Type B pancreatic cell (in vitro differentiated cells): ENCODE measurements at places on chromosomes 16 and 17. TPM values are rescaled to one million over a fixed set of nuclear protein-coding genes. Genes with fewer than 3 reads are reported as not detected.

- no peak for DNase-seq
Observed at GRCh38 chr17:64449545-64449944, 630 bp downstream of the MILR1 start.

GRCh38 chr17:37218849-37219248 is 156.9 kb upstream of the C17orf78 start:
- DNase-seq: no peak

DNA sequence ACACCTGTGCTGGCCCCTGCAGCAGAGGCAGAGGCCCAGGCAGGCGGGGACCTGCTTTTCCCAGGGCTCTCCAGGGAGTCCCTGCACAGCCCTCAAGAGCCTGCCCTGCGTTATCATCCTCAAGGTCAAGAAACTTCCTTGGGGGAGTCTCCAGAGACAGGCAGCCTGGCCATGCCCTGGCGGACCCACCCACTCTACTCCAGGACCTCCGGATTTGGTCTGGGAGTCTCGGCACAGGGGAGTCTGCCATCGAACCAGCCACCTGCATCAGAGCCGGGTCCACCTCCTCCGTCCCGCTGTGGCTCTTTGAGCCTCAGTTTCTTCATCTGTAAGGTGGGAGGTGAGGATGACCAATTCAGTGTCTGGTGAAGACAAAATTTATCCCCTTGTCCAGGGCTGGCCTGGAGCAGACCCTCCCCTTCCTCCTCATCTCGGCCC is 75.3 kb upstream of the TNRC6C start:
- no peak for DNase-seq

DNA sequence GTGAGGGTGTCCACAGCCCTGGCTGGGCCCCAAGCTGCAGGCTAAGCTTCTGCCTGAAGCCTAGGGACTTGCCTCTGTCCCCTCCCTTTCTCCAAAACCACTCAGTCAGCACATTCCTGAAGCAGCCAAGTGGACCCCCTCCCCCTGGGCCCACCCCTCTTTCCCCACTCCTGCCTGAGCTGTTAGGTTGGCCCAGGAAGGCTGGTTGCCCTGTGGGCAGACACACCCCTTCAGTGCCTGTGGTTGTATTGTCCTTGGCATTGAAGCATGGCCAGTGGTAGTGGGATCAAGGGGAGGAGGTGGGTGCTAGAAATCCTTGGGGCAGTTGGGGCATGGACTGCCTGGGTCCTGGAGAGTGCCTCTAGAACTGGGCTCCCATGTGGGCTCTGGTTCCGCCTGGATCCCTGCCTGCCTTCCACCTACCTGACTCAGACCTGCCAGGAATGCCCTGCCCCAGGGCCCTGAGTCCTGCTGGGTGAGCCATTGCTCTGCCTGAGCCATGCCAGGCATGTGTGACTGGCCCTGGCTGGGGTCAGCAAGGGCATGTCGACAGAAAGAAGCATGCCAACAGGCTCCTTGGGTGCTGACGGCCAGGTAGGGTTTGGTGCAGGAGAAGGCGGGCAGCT is 2.1 kb downstream of the TRAF4 start:
- DNase-seq: no peak

GRCh38 chr16:72787130-72787513 is 260.8 kb downstream of the ZFHX3 start:
- DNase-seq: no peak

- DNase-seq: no peak
Observed at GRCh38 chr16:88348377-88349152, 34.2 kb upstream of the ZNF469 start.

DNA sequence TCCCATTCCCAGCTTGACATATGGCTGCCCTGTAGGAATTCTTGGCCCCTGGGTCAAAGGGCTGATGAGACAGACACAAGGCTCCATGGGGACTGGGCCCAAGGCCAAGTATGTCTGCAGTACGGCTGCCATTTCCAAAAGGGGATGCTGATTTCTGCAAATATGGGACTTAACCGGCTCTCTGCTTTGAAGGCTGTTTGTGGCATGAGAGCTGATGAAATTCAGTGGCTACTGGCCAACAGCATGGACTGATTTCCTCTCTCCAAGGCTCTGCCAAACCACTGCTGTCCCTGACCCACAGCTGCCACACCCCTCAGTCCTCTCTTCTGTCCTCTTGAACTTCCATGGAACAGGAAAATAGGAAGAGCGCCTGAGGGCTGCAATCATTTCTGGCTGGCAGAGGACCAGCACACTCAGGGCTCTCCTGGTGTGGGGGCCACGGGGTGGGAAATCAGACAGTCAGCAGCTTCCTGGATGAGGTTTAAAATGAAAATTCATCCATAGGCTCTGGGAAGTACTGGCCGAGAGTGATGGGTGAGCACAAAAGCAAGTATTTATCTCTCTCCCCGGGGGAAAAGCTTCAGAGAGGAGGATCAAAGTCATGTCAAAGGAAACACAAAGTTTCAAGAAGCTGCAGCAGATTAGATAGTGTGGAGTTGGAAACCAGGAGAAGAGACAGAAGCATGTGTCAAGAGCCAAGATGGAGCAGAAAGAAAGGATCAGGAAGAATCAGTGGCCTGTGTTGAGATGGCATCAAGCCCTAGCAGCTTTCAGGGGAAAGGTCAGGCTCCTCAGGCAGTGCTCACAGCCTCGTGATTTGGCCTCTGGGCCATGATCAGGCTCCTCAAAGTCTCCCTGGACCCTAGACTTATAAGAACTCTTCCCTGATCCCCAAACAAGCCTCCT is 64.1 kb upstream of the SREBF1 start:
- no peak for DNase-seq

DNA sequence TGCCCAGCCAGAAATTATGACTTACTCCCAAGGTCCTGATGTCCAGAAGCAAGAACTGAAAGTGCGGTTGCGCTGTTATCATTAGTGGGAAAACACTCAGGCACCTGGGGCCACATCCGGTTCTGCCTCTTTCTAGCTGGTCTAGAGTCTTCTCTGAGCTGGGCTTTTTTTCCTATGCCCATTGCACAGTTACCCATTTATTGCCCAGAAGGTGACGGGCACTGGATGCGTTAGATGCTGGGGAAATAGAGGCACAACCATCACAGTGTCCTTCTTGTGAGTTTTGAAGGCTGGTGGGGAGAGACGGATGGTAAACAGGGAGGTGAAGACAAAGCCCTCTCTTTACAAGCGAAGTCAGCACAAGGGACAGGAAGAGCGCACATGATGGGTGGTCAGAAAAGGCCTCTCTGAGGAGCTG is 37.7 kb downstream of the PLCG2 start:
- DNase-seq: no peak

DNA sequence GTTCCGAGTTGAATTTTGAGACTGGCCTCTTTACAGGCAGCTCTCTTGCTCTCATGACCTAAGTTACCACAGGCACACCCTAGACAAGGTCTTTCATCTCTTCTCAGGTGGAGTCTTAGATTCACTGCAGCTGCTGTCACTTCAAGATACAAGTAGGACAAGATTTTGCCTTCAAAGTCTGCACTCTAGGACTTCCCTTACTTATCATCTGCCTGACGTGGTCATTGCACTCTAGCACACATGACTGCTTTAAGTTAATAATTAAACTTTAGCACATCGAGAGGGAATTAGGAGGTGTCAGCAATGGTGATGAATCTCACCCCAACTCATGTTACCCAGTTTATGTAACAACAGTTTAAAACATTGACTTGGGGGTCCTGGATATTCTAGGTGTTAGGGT is 25.6 kb downstream of the RNF135 start:
- no peak for DNase-seq

DNA sequence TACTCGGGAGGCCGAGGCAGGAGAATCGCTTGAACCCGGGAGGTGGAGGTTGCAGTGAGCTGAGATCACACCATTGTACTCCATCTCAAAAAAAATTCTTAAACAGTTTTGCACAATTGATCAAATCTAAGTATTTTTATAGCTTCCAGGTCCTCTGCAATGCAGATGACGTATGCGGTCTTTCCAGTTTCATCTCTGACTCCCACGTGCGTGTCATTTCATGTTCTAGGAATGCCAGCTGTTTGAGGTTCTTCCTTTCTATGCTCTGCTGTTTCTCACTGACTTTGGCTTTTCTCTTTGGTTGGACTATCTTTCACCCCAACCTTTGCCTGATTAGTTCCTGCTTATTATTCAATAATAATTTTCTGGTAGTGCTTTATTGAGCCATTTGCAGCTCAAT is 16.2 kb downstream of the CHP2 start:
- DNase-seq: peak; percentile 8

DNA sequence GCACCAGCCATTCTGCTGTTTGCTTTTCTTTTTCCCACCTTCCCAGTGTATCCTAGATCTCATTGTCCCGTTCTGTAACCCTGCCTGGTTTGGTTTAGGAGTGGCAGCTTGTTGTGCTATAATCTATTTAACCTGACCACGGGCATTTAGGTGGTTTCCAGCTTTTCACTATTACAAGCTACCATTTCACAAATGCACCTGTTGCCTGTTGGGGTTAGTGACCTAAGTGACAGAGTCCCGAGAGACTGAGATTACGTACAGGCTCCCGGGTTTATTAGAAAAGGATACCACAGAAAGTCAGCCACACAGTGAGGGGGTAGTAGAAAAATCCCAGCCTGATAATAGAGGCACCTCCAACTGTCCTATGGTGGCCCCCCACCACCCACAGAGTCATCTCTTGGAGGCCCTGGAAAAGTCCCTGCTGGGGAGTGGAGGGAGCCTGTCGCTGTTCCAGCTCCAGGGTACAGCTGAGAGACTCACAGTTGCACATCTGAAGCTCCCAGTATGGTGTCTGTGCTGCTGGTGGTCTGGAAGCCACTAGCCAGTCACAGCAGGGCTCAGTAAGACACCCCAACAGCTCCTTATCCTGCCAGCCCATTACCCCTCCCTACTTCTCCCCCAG is 21.2 kb downstream of the CLEC16A start:
- no peak for DNase-seq

DNA sequence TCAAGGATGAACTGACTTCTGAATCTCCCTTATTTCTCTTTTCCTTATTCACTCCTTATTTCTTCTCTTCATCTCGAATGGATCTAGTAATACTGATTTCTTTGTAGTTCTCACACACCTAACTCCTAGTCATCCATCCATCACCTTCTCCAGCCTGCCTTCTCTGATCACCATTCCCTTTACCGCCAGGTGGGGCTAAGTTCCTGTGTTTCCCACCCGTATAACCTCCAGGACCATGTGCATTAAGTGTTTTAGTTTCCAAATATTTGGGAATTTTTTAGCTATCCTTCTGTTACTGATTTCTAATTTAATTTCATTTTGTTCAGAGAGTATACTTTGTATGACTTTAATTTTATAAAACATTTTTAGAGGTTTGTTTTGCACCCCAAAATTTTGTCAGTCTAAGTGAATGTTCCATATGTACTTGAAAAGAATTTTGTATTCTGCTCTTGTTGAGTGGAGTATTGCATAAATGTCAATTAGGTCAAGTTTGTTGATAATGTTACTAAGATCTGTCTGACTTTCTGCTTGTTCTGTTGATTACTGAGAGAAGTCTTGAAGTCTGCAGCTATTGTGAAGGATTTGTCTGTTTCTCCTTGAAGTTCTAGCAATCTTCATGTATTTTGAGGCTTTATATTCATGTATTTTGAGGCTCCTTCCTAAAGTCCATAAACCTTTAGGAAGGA is 8.8 kb downstream of the BPTF start:
- peak; percentile 4 for DNase-seq

- DNase-seq: no peak
Observed at GRCh38 chr17:77529328-77529650, 388.5 kb downstream of the SEC14L1 start.

DNA sequence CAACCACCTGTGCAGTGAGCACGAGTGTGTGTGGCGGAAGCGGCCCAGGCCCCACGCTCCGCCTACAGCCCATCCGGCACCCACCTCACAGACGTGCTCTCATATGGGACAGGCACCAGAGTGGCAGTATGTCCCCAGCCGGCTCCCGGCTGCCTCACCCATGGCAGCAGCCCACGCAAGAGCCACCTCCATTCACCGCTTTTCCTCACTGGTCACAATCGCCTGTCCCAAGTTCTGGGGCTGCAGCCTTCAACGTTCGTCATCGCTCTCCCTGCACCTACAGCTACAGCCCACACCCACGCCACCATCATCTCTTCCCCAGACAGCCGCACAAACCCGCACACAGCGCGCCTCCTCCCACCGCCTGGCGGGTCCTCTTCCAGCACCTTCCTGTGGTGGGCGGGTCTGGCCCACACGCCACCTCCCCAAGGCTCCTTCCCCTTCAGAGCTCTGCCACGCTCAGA is 17.5 kb upstream of the TRAP1 start:
- no peak for DNase-seq

- DNase-seq: no peak
Observed at GRCh38 chr17:78960928-78961327, 18.8 kb downstream of the LGALS3BP start.

GRCh38 chr17:57993471-57994365 is 5.7 kb upstream of the VEZF1 start:
- no peak for DNase-seq

GRCh38 chr16:58197314-58198012 is 443 bp downstream of the CSNK2A2 start:
- DNase-seq: no peak

GRCh38 chr16:67364600-67365235 is 28.6 kb downstream of the TPPP3 start:
- no peak for DNase-seq

CPHXL2 gene
- not detected in 2 replicates for total RNA-seq

PERCC1 gene
- total RNA-seq: 0.77 and 0.83 TPM in 2 replicates

KRT9 gene
- total RNA-seq: 0.85 and 7.4 TPM in 2 replicates

KRTAP4-9 gene
- total RNA-seq: not detected in 2 replicates

TMEM100 gene
- 2.5 and 21.4 TPM in 2 replicates for total RNA-seq

IGF2BP1 gene
- total RNA-seq: 104 and 232 TPM in 2 replicates

CLN3 gene
- 36.0 and 56.3 TPM in 2 replicates for total RNA-seq

ANKRD13B gene
- total RNA-seq: 21.0 and 50.5 TPM in 2 replicates

KRT40 gene
- 2.3 and 5.5 TPM in 2 replicates for total RNA-seq

BRIP1 gene
- total RNA-seq: 9.5 and 18.9 TPM in 2 replicates

ASGR2 gene
- 0.82 and 1.3 TPM in 2 replicates for total RNA-seq

ABCC6 gene
- 5.9 and 10.4 TPM in 2 replicates for total RNA-seq

ZG16 gene
- 0.85 and 1.5 TPM in 2 replicates for total RNA-seq

ARHGDIG gene
- total RNA-seq: 2.5 and 5.0 TPM in 2 replicates

AATF gene
- 47.8 and 48.0 TPM in 2 replicates for total RNA-seq

ZPBP2 gene
- not detected in 2 replicates for total RNA-seq

CACNA1G gene
- total RNA-seq: 1.9 and 27.8 TPM in 2 replicates

CES5A gene
- total RNA-seq: not detected in 2 replicates
